Uterus (tissue), 4 donors: ENCODE measurements at places on chromosomes 11 and 22. TPM values are rescaled to one million over a fixed set of nuclear protein-coding genes. Genes with fewer than 3 reads are reported as not detected.

EFEMP2 gene
- total RNA-seq = 76.2 TPM

GRCh38 chr11:57436031-57436430, 9.1 kb upstream of the SLC43A3 start:
- no peak for DNase-seq
- H3K36me3 ChIP-seq = no peaks in the 10 kb centered on the region
- H3K27me3 ChIP-seq = no peaks in the 10 kb centered on the region
- H3K27ac ChIP-seq = no peak overlapping the region

- no peak for DNase-seq
- H3K4me1 ChIP-seq = no peaks in the 10 kb centered on the region
- H3K36me3 ChIP-seq = no peaks in the 10 kb centered on the region
Observed at GRCh38 chr11:102781676-102782075, 1.2 kb upstream of the MMP10 start.

GRCh38 chr11:133134314-133135173, 397.8 kb downstream of the OPCML start:
- H3K27ac ChIP-seq = no peak overlapping the region
- H3K4me3 ChIP-seq = no peak overlapping the region
- H3K27me3 ChIP-seq = no peaks in the 10 kb centered on the region
- H3K36me3 ChIP-seq = no peaks in the 10 kb centered on the region
- DNase-seq = no peak

DNA sequence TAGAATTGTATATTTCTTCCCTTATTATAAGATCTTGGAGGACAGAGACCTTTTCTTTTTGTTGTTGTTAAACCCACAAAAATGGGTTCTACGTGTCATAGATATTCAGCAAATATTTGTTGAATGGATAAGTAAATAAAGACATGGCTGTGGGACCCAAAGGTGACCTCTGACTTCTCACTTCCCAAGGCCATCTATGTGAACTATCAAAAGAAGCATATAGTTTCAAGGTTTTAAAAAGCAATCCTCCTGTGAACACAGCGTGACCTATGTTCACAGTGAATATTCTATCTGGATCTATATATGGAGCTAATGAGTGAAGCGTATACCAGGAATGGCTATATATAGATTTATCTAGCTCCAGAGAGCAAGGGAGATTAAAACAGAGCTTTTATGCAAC, 312.8 kb upstream of the C11orf87 start:
- DNase-seq = no peak
- no peak overlapping the region for H3K4me3 ChIP-seq
- no peak overlapping the region for H3K27ac ChIP-seq
- H3K4me1 ChIP-seq = no peaks in the 10 kb centered on the region
- H3K36me3 ChIP-seq = no peaks in the 10 kb centered on the region
